Activated CD4-positive, alpha-beta T cell treated with anti-CD3 and anti-CD28 coated beads, Interleukin-2, Interleukin-6, amounts not matched to agents 100 ng/mL and 50 ng/mL, durations not matched to agents 16 hours and 8 hours (primary cell): ENCODE measurements at places on chromosomes 7 and 10.

DNA sequence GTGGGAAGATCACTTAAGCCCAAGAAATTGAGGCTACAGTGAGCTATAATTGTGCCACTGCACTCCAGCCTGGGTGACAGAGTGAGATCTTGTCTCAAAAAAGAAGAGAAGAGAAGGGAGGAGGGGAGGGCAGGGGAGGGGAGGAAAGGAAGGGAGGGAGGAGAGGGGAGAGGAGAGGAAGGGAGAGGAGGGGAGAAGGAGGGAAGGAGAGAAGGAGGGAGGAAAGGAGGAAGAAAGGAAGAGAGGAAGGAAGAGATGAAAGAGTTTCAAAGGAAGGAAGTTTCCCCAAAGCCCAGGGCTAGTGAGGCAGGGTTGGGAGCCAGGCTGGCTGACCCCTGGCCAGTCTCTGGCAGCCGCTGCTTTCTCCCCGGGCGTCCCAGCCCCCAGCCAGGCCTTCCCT, 32.6 kb downstream of the EPHB4 start:
- no peak for DNase-seq

- no peak for DNase-seq
Observed at GRCh38 chr7:23405240-23405618, 65.1 kb downstream of the IGF2BP3 start.

DNA sequence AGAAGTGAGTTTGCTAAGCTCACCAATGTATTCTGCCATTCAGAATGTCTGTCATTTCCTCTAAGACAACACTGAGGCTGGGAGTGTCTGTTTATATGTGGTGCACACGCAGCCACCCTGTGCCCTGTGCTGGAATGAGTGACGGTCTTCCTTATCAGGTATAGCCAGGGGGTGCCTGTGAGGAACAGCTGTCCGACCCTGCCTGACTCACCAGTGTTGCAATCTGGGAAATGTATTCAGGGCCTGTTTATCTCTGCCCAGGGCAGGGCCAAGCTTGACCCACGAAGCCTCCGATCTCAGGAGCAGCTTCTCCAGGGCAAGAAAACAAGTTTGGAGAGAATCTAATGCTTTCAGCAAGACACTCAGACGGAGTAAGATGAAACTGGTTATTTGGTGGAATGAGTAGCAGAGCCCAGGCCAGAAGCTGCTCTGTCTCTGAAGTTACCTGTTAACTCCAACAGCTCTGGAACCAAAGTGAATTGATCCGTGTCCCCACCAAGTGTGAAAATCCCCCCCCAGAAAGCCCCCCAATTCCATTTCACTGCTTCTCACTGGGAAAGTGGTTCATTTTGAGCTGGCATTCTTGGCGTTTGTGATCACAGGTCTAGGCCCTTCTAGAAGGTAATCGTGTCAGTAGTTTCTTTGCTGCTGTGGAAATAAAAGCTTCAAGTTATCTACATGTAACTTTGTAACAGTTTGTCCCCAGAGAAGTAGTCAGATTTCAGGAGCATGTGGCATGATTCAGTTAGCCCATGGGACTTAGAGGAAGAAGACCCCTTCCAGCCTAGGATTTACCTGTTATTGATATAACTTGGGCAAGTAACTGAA, 6.1 kb upstream of the UBE2H start:
- no peak for DNase-seq

- DNase-seq: no peak
Observed at GRCh38 chr10:5710859-5711258, 26.2 kb downstream of the TASOR2 start.

DNA sequence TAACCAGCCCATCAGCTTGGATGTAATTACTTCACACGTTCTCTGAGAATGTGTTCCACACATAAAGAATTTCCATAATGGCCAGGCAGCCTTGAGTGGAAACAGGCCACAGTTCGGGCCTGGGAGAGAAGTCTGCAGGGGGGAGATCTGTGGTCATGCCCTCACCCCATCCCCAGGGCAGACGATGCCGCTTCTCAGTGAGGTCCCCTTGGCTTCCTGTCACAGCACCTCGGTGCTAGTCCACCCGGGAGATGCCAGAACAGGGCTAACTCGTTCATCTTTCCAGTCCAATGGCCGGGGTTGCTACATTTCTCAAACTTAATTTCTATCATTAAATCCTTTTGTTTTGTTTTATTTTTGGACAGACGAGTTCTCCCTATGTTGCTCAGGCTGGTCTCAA, 624.1 kb downstream of the PTPRN2 start:
- DNase-seq: no peak

DNA sequence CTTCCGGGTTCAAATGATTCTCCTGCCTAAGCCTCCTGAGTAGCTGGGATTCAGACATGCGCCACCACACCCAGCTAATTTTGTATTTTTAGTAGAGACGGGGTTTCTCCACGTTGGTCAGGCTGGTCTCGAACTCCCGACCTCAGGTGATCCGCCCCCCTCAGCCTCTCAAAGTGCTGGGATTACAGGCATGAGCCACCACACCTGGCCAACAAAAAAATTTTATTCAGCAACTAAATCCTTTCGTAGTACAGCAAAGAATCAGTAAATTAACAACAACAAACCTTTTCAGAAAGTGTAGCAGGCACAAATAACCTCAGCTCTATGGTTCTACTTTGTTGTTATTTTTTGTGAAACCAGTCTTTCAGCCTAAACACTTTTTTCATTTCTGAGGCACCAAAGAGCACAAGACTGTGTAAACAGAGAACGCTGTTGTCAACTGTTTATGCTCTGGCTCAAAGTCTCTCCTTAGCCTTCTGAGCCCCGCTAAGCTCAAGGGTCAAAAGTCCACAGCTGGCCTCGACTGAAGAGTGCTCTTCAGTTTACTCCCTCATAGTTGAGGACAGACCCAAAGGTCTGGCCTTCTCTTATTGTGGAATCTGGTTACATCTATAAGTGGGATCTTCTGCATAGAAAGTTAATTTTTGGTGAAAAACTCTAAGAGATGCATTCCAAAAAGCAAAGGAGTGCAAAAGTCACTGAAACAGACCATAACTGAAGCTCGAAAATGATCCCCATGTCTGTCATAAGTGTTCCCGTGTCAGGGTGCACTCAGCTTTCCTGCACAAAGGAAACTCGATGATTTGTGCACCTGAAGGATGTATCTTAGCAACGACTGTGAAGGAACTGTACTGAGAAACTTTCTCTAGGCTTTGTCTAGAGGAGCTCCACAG, 24.6 kb upstream of the DDX50 start:
- no peak for DNase-seq

DNA sequence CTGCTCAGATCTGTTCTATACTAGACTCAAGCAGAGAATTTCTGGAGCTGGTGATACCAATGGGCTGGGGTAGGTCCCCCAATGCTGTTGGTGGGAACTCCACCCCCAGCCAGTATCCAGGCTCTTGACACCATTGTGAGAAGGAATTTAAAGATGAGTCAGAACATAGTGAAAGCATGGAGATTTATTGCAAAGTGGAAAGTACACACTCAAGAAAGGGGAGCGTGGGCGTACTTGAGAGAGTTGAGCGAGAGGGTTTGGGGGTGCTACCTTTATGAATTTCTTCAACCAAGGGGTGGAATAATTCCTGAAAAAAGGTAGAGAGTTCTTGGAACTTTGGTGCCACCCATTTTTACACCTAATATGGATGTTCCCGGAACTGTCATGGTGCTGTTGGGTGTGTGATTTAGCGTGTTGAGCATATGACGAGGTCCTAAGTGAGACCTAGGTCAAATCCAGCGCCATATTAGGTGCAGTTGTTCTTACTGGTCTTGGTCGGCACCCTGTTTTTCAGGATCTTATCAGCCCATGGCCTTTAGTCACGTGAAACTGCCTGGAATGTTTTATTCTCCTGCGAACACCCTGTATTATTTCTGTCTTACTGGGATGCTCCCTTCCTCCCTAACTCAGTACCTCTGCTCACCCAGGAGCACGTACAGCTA, 122.0 kb upstream of the AHR start:
- no peak for DNase-seq
